ENCODE measurements at places on chromosomes 16 and 17.

GRCh38 chr16:76421571-76421970, 144.4 kb downstream of the CNTNAP4 start:
- DNase-seq: no peak

DNA sequence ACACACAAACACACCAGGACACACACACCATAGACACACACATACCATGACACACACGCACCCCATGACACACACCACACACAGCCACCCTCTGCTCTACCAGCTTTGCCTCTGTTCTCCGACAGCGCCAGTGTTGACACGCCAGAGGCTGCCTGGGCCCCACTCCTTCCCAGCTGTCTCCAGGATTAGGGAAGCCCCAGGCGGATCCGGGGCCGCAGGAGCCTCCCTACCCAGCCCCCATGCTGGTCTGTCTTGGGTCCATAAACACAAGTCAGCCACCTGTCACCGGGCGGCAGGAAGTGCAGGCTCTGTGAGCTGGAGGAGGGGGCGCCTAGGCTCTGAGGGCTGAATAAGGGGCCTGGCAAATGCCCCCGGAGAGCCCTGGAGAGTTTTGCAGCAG, 10.5 kb downstream of the TBC1D16 start:
- no peak for DNase-seq

DNA sequence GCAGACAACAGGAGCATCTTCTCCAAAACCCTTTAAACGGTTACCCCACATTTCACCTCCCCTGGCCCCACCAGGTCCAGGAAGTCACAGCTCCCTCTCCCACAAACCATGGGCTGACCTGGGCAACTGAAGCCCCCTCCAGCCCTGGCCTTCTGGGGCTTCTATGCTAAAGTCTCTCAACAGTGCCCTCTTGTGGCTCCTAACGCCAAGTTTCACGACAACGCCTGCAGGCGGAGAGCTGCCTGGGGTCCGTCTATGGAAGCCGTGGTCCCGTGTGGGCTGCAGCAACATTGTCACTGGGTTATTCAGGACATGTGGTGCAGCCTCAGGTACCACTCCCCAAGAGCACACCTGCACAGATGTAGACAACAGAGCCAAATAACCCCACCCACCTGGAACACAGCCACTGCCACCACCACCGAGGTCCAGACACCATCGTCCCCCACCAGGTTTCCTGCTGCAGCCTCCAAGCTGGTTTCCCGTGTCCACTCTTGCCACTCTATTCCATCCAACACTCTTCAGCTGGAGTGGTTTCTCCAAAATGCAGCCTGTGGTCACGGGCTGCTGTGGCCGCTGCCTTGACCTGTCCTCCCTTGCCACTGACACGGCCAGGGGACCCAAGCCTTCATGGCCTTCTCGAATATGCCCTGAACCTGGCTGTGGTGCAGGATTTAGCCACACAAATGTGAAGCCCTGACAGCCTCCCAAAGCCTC, 19.1 kb downstream of the C16orf95 start:
- DNase-seq: peak; percentile 62

GRCh38 chr17:75239778-75240393, 21.5 kb downstream of the GGA3 start:
- no peak for DNase-seq

GRCh38 chr16:56401482-56401881, 23.9 kb downstream of the AMFR start:
- no peak for DNase-seq

GRCh38 chr17:32330147-32330546, 11.8 kb downstream of the C17orf75 start:
- no peak for DNase-seq
